ENCODE measurements at places on chromosomes 7 and 10.

DNA sequence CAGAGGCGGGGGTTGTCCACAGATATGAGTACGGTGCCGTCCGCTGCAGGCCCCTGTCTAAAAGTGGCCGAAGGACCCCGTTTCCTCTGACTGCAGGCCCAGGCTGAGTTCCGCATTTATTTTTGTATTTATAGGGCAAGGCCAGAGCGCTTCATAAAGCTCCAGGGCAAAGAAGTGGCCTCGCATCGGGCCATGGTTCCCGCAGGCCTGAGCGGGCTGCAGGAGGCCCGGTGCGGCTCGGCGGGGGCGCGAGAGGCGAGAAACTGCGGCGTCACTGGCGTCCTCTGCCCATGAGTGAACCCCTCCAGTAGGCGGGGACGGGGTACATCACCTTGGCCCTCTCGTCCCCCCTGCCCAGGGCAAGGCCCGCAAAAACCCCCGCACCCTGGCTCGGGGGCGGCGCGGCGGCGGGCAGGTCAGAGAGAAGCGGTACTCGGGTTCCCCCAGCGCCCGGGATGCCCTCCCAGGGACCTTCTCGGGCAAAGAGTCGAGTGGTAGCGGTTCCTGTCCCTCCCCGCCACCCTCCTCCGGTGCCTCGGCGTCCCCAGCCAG is 355.7 kb downstream of the DNAJB6 start:
- DNase-seq: no peak

GRCh38 chr7:75915416-75916156 is 631 bp downstream of the POR start:
- DNase-seq: no peak

DNA sequence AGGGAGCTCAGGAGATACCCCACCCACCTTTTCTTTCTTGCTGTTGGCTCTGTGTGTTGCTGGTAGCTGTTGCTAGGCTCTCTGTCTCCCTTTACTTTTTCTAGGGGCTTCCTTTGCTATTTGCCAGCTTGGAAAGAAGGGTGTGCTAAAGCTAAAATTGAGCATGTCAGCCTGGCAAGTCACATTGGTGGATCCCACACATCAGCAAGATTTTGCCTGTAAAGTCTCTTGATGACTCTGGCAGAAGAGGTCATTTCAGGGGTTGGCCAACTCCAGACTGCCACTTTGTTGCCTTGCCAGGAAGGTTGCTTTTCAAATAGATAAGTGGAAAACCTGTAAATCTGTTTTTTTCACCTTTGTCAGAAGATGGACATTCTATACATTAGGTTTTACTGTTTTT is 9.9 kb downstream of the CCNY start:
- no peak for DNase-seq

- no peak for DNase-seq
Observed at GRCh38 chr7:18855796-18856195, 261.6 kb downstream of the TWIST1 start.

DNA sequence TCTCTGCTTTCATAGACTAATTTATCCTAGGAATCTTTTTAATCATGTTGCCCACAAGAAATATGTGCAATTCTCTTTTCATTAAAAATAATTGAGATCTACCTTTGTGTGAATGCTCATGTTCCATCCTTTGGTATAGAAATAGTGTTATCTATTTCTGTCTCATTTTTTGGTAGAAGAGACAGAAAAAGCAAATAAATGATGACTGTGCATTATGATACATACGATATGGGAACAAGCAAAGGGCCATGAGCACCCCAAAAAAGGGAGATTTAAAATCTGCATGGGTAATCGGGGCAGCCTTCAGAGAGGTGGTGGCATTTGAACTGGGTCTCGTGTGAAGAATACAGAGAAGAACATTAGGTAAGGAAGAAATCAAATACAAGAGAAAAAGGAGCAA is 1197.5 kb upstream of the AUTS2 start:
- DNase-seq: no peak

DNA sequence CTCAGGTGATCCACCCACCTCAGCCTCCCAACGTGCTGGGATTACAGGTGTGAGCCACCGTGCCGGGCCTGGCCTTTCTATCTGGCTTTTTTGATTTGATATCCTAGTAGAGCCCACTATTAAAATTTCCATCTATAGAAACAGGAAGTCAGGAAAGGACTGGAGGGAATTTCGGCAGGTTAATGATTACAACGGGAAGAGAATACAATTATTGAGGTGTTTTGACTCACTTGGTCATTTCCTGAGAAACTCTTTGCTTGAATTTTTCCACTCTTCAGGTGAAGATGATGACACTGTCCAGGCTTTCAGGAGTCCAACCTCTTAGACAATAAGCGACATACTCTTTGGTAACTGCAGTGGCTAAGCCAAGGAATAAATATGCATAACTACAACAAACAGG is 1.1 kb upstream of the MKLN1 start:
- no peak for DNase-seq

- DNase-seq: no peak
Observed at GRCh38 chr7:128697302-128697905, 25.3 kb downstream of the GARIN1A start.
